ENCODE measurements at places on chromosomes 6 and 20.

DNA sequence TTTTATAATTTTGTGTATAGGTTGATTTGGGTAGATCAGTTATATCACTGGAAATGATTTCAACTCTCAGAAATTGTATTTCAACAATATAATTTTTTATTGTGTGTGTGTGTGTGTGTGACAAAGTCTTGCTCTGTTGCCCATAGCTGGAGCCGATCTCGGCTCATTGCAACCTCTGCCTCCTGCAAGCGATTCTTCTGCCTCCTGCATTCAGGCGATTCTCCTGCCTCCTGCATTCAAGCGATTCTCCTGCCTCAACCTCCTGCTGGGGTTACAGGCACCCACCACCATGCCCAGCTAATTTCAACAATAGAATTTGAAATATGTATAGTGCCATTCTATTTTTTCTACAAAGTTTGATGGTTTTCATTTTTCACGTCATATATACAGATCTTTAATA is 24.1 kb downstream of the AFDN start:
- ATAC-seq = no peak

GRCh38 chr6:110418594-110418993 is 3.2 kb upstream of the DDO start:
- no peak for ATAC-seq

- ATAC-seq = no peak
Observed at GRCh38 chr6:158707821-158708195, 58.0 kb downstream of the SYTL3 start.

- no peak for ATAC-seq
Observed at GRCh38 chr20:58173930-58174707, 54.3 kb downstream of the ANKRD60 start.

DNA sequence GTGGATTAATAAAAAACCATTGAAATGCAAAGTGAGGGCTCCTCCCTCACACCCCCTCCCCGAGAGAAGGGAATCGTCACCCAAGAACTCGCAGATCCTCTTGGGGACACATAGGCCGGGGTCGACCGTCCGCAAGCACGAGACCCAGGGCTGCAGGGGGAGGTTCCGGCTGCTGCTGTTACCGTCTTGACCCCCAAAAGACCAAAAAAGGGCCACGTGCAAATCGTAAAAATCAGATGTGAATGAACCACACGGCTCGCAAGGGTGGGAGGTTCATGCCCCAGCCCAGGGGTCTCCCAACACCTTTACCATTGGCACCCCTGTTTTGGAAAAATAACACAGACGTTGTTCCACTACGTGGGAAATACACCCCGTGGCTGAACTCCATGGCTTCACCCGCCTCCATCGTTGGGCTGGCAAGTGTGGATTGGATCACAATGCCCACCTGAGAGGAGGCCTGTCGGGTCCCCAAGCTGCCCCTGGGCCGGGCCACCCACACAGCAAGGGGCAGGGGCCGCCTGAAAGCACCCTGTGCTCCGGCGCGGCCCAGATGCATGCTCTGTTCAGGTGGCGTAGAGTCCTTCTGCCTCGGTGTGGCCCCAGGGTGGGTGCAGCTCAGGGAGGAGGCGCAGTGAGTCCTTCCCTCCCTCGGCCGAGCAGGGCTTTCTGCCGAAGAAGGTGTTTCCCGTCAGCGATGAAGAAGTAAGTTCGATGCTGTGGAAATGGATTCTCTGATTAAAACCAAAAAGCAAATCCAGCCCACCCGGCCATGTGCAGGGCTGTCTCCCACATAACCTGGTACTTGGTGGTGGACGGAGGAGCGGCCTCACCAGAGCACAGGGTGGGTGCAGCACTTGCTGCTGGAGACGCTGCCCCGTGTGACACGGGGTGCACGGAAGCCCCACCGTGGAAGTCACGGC is 85.0 kb downstream of the YTHDF1 start:
- no peak for ATAC-seq

GRCh38 chr20:62609279-62609720 is 33.0 kb upstream of the SLCO4A1 start:
- no peak for ATAC-seq

- ATAC-seq = no peak
Observed at GRCh38 chr6:124854338-124854922, 107.8 kb upstream of the RNF217 start.

- ATAC-seq = no peak
Observed at GRCh38 chr6:150146436-150146835, 3.6 kb downstream of the PPP1R14C start.

- no peak for ATAC-seq
Observed at GRCh38 chr6:40630051-40630450, 42.9 kb upstream of the LRFN2 start.

- ATAC-seq = no peak
Observed at GRCh38 chr6:73943930-73944652, 248.1 kb downstream of the CD109 start.

GRCh38 chr20:10616212-10616611 is 57.6 kb downstream of the JAG1 start:
- no peak for ATAC-seq

- ATAC-seq = no peak
Observed at GRCh38 chr20:41167481-41168253, 30.3 kb downstream of the PLCG1 start.

GRCh38 chr20:63129376-63129965 is 86.5 kb downstream of the YTHDF1 start:
- ATAC-seq = no peak

- ATAC-seq = no peak
Observed at GRCh38 chr6:44024574-44025219, 102.6 kb downstream of the MRPL14 start.

DNA sequence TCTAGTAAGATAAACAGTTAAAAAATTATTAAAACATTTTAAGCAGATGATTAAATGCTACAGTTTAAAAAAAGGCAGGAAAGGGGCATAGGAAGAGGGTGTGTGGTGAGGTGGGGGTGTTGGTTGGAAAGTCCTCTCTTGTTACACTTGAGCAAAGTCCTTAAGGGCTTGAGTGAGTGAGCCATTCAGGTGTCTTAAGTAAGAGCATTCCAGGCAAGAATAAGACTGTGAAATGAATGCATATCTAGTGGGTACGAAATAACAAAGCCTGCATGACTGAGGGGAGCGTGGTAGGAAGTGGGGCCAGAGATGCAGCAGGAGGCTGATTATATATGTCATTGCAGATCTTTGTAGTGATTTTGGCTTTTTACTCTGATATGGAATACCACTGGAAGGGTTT is 5.1 kb downstream of the CDKAL1 start:
- no peak for ATAC-seq

- no peak for ATAC-seq
Observed at GRCh38 chr6:162119341-162119740, 608.2 kb downstream of the PRKN start.

DNA sequence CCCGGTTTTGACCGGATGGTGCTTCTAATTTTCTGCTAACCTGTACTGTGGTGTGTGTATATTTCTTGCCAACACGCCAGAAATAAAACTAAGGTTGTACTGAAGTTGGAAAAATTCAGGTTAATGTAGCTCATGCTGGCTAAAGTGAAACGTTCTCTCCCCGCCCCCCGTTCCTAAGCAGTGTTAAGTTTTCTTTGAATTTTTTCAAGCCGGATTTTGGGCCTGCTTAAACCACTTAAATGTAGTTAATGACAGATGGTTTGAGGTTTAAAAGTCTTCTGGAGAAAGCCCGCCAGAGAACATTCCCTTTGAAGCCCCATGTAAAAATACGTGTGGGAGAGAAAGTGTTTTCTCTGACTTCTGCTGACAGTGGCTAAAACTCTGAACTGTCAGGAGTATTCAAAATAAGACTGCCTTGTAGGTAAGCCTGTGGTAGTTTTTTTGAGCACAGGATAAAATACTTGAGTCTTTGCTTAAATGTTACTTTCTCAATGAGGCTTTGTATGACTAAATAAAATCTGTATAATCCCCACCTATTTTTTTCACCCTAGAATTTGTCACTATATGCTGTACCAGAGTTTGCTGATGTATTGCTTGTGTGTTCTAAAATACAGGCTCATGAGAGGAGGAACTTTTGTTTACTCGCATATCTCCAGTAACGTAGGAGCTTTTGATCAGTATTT is 101.3 kb downstream of the OR2B2 start:
- ATAC-seq = no peak

DNA sequence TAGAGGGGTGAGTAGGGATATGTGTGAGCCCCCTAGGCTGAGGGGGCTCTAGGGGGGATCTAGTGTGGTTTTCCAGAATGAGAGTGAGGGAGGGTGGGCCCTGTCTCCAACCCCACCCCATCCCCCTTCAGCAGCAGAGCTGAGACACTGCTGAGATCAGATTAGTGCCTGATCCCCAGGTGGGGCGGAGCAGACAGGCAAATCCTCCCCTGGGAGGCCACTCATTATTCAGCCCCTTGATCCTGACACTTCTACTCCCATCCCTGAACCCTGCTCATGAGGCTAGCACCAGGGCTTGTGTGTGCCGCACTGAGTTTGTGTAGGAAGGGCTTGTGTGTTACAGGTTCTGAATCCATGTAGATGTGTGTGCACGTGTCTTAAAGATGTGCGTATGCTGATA is 42.5 kb downstream of the SPDEF start:
- no peak for ATAC-seq

DNA sequence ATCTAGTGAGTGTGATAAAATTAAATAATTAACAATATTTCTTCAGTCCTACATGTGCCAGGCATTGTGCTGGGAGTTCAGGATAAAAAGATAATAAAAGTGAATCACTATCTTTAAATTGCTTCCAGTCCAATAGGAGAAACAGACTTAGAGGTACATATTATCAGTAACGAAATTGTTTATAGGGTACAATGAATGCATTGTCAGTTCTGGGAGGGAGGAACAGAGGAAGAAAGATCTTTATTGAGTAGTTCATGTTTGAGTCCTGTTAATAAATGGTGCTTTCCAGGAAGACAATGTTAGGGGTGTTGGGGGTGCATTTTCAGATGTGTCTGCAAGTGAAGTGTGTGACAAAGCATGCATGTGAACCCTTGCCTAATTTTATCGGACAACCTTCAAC is 183.1 kb downstream of the OGFRL1 start:
- no peak for ATAC-seq

All from activated CD4-positive, CD25-positive, alpha-beta regulatory T cell treated with anti-CD3 and anti-CD28 coated beads, Interleukin-2, amount 50 U/mL, for 24 hours (primary cell).